ENCODE measurements at places on chromosomes 3 and 15. TPM values are rescaled to one million over a fixed set of nuclear protein-coding genes. Genes with fewer than 3 reads are reported as not detected.

DNA sequence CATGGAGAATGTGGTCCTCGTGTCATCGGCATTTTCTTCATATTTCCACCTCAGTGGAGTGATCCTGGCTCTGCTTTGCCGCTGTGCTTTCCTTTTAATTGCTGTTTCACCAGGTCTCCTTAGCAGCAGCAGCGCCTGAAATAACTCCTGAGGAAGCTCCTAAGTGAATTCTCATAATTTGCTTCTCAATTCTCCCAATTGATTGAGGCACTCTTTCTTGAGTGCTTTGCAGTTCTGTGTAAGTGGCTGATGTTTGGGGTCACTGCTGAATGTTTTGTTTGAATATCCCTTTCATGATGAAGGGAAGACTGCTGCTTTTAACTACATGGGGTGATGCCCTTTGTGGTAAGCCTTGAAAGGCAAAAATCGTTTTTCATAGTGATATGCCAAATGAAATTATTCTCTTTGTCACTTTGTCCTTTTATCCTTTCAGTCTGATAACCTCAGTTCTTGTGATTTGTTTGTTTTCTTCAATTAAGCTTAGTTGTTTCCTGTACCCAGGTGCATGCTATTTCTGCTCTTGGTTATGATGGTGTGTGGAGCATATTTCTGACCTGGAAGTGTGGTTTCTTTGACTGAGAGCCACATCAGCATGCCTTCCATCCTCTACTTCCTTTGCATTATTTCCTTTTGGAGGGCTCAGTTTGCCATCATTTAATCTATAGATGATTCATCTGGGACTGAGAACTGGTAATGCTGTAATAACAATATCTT, 36.7 kb downstream of the HMG20A start:
- peak; percentile 18 for DNase-seq
- no peak overlapping the region for H3K4me3 ChIP-seq
- no peaks in the 10 kb centered on the region for H3K27me3 ChIP-seq
- peaks cover 25% of the 10 kb centered on the region for H3K4me1 ChIP-seq
- H3K36me3 ChIP-seq = peaks cover 6% of the 10 kb centered on the region

Gene ACSBG1
- polyA plus RNA-seq = 0.06 TPM

GRCh38 chr15:32956006-32956405, 238.2 kb downstream of the GREM1 start:
- H3K4me3 ChIP-seq = no peak overlapping the region
- DNase-seq = no peak
- no peaks in the 10 kb centered on the region for H3K36me3 ChIP-seq
- no peak overlapping the region for H3K27ac ChIP-seq
- H3K4me1 ChIP-seq = no peaks in the 10 kb centered on the region
- no peaks in the 10 kb centered on the region for H3K27me3 ChIP-seq

DNA sequence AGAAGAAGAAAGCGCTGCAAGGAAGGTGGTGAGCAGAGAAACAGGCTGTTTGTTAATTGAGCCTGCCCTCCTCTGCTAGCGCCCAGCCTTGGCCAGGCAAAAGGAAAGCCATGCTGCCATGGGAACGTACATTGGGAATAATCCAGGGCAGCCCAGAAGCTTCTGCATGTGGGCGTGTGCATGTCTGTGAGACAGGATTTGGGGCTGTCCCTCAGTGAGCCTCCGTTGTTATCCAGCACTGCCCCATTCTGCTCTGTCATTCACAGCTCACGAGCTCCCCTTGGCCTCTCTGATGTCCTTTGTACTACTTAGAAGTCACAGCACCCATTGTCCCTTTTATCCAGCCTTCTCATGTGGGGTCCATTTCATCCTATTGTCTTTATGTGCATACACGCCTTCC, 239.1 kb upstream of the ROPN1 start:
- no peaks in the 10 kb centered on the region for H3K36me3 ChIP-seq
- no peak for DNase-seq
- no peak overlapping the region for H3K27ac ChIP-seq
- peaks cover 4% of the 10 kb centered on the region for H3K27me3 ChIP-seq
- no peaks in the 10 kb centered on the region for H3K4me1 ChIP-seq

- no peaks in the 10 kb centered on the region for H3K27me3 ChIP-seq
- no peak for DNase-seq
- H3K4me3 ChIP-seq = no peak overlapping the region
Measured at GRCh38 chr3:131717493-131717892, 214.7 kb upstream of the MRPL3 start.

Data from naive thymus-derived CD4-positive, alpha-beta T cell (primary cell).